Neuronal stem cell (in vitro differentiated cells): ENCODE measurements at places on chromosomes 16 and 17.

- peaks cover 12% of the 10 kb centered on the region for H3K4me1 ChIP-seq
- H3K27ac ChIP-seq: no peak overlapping the region
- no peak for DNase-seq
- no peak overlapping the region for H3K4me3 ChIP-seq
- H3K27me3 ChIP-seq: peaks cover 2% of the 10 kb centered on the region
These were observed 9.5 kb downstream of the RNF213 start for GRCh38 chr17:80270104-80270503.

DNA sequence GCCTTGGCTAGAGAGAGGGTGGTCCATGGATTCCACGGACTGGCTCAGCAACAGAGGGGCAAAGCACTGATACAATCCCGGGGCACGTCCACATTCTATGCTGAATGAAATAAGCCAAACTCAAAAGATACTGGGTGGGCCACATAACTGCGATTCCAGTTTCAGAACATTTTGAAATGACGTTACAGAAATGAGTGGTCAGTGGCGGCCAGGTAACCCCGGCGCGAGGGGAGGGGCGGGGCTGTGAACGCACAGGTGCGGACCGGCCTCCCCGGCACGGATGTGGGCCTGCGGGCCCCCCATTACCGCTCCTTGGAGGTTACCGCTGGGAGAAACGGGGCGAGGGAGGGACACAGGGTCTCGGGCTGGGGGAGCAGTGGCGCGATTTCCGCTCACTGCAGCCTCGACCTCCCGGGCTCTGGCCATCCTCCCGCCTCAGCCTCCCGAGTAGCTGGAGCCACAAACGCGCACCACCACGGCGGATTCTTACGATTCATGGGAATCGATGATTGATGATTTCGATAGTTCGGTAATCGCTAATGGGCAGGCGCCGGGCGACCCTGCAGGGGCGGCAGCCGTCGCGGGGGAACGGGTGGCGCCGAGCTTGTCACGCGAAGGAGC, 559 bp downstream of the MVD start:
- DNase-seq: no peak
- peak overlapping the region; percentile 92 for H3K4me3 ChIP-seq
- H3K27ac ChIP-seq: peak overlapping the region; percentile 64
- H3K36me3 ChIP-seq: peaks cover 54% of the 10 kb centered on the region
- H3K27me3 ChIP-seq: no peaks in the 10 kb centered on the region

- DNase-seq: no peak
- H3K36me3 ChIP-seq: no peaks in the 10 kb centered on the region
- H3K27me3 ChIP-seq: peaks cover 31% of the 10 kb centered on the region
- peaks cover 25% of the 10 kb centered on the region for H3K4me1 ChIP-seq
- H3K4me3 ChIP-seq: no peak overlapping the region
These were observed 21.0 kb downstream of the SOX8 start for GRCh38 chr16:1002399-1003166.

DNA sequence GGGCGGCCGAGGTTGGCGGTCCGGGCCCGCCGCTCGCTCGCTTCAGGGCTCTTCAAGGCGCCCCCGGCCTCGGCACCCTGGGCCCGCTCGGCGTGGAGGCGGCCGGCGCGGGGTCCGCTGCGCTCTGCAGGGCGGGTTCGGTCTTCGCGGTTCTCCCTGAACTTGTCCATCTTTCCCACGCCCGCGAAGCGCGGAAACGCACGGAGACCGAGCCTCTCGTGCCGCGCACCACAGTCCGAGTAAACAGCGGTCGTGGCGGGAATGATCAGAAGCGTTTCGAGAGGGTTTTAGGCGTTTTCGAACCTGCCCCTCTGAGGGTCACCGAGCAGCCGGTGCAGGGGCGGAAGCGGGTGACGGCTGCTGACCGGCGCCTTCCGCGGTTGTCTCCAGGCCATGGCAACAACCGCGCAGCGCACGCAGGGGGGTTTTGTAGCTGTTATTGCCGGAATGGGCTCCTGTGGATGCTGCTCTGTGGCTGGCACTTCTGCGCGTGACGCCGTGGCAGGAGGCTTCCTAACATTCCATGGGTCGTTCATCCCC, 414 bp downstream of the NARF start:
- H3K27ac ChIP-seq: peak overlapping the region; percentile 73
- no peaks in the 10 kb centered on the region for H3K27me3 ChIP-seq
- peaks cover 41% of the 10 kb centered on the region for H3K36me3 ChIP-seq
- peaks cover 2% of the 10 kb centered on the region for H3K4me1 ChIP-seq
- no peak for DNase-seq
- H3K4me3 ChIP-seq: peak overlapping the region; percentile 94

- H3K27ac ChIP-seq: no peak overlapping the region
- H3K4me3 ChIP-seq: no peak overlapping the region
- no peaks in the 10 kb centered on the region for H3K27me3 ChIP-seq
- DNase-seq: no peak
- H3K36me3 ChIP-seq: no peaks in the 10 kb centered on the region
These were observed 988.5 kb downstream of the CDH11 start for GRCh38 chr16:64133366-64133765.

GRCh38 chr16:496097-496886, 31.2 kb upstream of the CAPN15 start:
- no peak overlapping the region for H3K27ac ChIP-seq
- no peak for DNase-seq
- H3K27me3 ChIP-seq: no peaks in the 10 kb centered on the region
- H3K4me1 ChIP-seq: no peaks in the 10 kb centered on the region
- no peak overlapping the region for H3K4me3 ChIP-seq

GRCh38 chr17:73746314-73747073, 102.2 kb upstream of the SDK2 start:
- DNase-seq: no peak
- no peaks in the 10 kb centered on the region for H3K4me1 ChIP-seq
- H3K27ac ChIP-seq: no peak overlapping the region
- no peaks in the 10 kb centered on the region for H3K36me3 ChIP-seq
- no peak overlapping the region for H3K4me3 ChIP-seq
- no peaks in the 10 kb centered on the region for H3K27me3 ChIP-seq

- H3K27ac ChIP-seq: no peak overlapping the region
- DNase-seq: no peak
- H3K27me3 ChIP-seq: peaks cover 21% of the 10 kb centered on the region
- no peaks in the 10 kb centered on the region for H3K36me3 ChIP-seq
These were observed 2.4 kb downstream of the RUNDC3A start for GRCh38 chr17:44310609-44311376.

- DNase-seq: no peak
- H3K27ac ChIP-seq: no peak overlapping the region
- no peaks in the 10 kb centered on the region for H3K4me1 ChIP-seq
- H3K36me3 ChIP-seq: no peaks in the 10 kb centered on the region
- no peak overlapping the region for H3K4me3 ChIP-seq
These were observed 266.0 kb upstream of the SDK2 start for GRCh38 chr17:73910206-73910605.

- H3K4me3 ChIP-seq: no peak overlapping the region
- no peaks in the 10 kb centered on the region for H3K4me1 ChIP-seq
- H3K36me3 ChIP-seq: no peaks in the 10 kb centered on the region
- peak; percentile 76 for DNase-seq
- H3K27ac ChIP-seq: no peak overlapping the region
- peaks cover 100% of the 10 kb centered on the region for H3K27me3 ChIP-seq
These were observed 410 bp upstream of the HOXB5 start for GRCh38 chr17:48593840-48594537.

DNA sequence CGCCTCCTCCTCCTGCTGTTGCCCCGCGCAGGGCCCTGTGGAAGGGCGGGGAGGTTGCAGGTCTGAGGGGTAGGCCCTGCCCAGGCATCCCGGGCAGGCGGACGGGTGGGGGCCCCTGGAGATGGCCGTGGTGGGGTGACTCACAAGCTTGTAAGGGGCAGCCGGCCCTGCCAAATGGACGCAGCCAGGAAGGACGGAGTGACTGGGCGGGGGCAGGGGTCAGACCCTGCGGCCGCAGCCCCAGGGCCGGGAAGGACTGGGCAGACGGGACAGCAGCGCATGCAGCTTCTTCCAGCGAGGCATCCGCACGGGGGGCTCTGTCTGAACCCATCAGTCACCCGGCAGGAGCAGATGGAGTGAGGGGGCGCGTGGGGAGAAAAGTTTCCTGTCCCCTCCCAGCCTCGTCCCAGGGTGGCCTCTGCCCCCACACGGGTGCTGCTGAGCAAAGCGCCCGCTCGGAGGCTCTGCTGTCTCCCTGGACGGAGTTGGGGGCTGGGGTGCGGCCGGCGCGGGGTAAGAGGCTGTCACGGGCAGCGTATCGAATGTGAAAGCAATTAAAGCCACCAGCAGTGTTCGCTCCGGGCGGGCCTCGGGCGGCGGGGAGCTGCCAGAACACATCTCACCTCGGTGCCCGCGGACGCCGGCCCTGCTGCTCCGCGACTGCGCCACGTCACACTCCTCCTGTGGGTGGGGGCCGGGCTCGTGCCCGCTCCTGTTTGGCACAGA, 5.4 kb upstream of the PRR35 start:
- DNase-seq: no peak
- peaks cover 15% of the 10 kb centered on the region for H3K36me3 ChIP-seq
- peaks cover 27% of the 10 kb centered on the region for H3K27me3 ChIP-seq
- no peak overlapping the region for H3K4me3 ChIP-seq

- H3K27me3 ChIP-seq: no peaks in the 10 kb centered on the region
- no peak overlapping the region for H3K4me3 ChIP-seq
- no peak for DNase-seq
- H3K36me3 ChIP-seq: peaks cover 74% of the 10 kb centered on the region
- H3K4me1 ChIP-seq: no peaks in the 10 kb centered on the region
These were observed 5.5 kb downstream of the DHODH start for GRCh38 chr16:72013888-72014581.

DNA sequence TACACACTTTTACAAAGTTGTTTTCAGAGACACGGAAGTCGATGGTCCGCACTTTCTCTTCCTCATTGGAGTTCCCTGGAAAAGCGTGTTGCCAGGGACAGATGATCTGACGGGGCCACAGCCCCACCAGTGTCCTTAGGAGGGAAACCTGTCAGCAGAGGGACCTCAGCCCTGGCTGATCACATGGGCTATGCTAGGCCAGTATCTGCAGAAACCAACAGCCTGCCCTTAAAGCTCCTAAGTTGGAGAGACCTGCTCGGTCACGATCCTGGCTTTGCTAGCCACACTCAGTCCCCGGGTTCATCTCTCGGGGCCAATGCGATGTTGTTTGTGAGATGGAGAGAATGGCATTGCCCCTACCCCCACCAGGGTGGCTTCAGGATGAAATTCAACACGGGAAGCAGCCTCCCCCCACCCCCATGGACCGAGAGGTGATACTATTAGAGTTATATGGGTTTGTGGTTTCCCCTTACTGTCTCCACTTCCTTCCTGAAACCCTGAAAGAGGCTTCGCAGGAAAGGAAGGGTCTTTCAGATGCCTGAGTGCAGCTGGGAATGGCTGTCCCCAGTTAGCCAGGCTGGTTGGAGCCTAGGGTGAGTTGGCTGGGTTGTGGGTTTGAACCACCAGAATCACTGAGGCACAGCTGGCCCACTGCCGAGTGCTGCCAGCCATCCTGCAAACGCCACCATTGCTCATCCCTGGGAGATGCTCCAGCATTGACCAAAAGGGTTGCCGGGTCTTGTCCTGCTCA, 16.6 kb downstream of the RMI2 start:
- no peak for DNase-seq
- H3K36me3 ChIP-seq: no peaks in the 10 kb centered on the region
- H3K27ac ChIP-seq: no peak overlapping the region
- peaks cover 7% of the 10 kb centered on the region for H3K4me1 ChIP-seq

DNA sequence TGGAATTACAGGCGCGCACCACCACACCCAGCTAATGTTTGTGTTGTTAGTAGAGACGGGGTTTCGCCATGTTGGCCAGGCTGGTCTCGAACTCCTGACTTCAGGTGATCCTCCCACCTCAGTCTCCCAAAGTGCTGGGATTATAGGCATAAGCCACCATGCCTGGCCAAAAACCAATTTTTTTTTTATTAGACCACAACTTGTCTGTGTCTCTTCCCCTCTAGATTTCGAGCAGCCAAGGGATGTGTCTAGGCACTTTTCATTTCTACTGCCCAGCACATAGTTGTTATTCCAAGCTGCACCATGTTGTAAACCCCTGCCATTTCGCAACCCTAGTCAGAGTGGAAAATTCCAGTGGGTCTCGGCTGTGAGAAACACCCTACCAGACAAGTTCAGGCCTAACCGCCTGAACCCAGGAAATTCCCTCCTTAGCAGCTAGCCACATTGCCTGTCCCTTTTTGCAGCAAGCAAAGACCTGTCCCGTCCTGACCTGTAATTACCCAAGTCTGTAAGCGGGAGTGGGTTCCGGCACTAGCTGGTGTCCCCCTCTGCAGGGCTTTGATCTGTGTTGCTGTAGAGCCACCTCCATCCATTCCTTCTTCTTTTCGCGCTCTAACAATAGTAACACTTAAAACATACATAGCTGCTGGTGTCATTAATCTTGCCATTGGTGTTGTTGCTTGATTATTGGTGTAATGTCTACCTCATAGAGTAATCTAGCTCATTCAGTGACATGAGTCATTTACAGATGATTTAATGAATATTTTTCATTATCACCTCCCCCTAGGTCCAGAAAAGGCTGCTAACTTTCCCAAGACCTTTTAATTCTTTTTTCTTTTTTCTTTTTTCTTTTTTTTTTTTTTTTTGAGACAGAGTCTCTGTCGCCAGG, 77.3 kb upstream of the ATF7IP2 start:
- H3K27me3 ChIP-seq: no peaks in the 10 kb centered on the region
- H3K27ac ChIP-seq: no peak overlapping the region
- no peak overlapping the region for H3K4me3 ChIP-seq
- no peak for DNase-seq
- H3K4me1 ChIP-seq: no peaks in the 10 kb centered on the region

- H3K27me3 ChIP-seq: no peaks in the 10 kb centered on the region
- H3K27ac ChIP-seq: no peak overlapping the region
These were observed 14.6 kb upstream of the CDH15 start for GRCh38 chr16:89156740-89157645.

DNA sequence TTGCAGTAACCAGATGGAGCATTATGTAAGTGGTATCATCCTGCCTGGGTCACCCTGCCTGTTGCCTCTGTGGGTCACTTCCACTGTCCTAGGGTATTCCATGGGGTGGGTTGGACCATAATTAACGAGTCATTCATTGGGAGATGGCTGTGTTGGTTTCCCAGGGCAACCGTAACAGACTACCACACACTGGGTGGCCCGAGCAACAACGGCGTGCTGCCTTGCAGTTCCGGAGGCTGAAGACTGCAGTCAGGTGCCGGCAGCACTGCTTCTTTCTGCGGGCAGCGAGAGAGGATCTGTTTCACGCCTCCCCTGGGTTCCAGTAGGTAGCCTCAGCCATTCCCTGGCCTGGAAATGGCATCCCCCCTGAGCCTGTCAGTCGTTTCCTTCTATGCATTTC, 28.9 kb upstream of the CMIP start:
- H3K27me3 ChIP-seq: no peaks in the 10 kb centered on the region
- peaks cover 28% of the 10 kb centered on the region for H3K4me1 ChIP-seq
- H3K36me3 ChIP-seq: no peaks in the 10 kb centered on the region
- no peak overlapping the region for H3K4me3 ChIP-seq
- no peak overlapping the region for H3K27ac ChIP-seq
- DNase-seq: peak; percentile 57

DNA sequence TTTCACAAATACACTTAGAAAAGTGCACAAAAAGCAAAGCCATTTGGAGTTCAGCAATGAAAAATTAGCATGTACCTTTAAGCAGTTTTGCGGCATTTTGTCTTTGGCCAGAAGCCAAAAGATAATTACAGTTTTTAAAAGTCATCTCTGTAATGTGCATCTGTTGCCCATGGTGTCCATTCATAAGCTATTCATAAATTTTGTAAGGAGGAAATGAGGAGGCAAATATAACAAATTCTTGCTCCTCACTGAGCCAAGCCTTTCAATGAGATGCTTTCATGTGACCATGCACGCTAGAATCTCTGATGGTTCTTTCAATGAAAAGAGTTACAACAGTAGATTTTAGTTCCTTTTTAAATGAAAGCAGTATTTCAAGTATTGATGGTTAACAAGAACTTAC, 247.1 kb upstream of the MON1B start:
- H3K4me3 ChIP-seq: no peak overlapping the region
- H3K27me3 ChIP-seq: no peaks in the 10 kb centered on the region
- no peaks in the 10 kb centered on the region for H3K36me3 ChIP-seq
